ENCODE measurements at places on chromosomes 4 and X. TPM values are rescaled to one million over a fixed set of nuclear protein-coding genes. Genes with fewer than 3 reads are reported as not detected.

Gene RPS6KA6
- 0.55 TPM for polyA plus RNA-seq

Gene FAM47A
- not detected for polyA plus RNA-seq

Gene ANOS1
- 2.5 TPM for polyA plus RNA-seq

Gene HERC6
- polyA plus RNA-seq = 4.0 TPM

Gene SPANXD
- polyA plus RNA-seq = not detected

Gene PPEF2
- not detected for polyA plus RNA-seq

Gene MAGEB6
- polyA plus RNA-seq = not detected

Gene ZNF732
- polyA plus RNA-seq = 0.06 TPM

Gene PAGE2
- polyA plus RNA-seq = not detected

Gene P2RY4
- not detected for polyA plus RNA-seq

Data from adipose tissue (tissue), 3 donors.